ENCODE measurements at places on chromosomes 6 and 20.
A peak's percentile ranks its signal among the peaks of the same experiment; 100 is the strongest.

- DNase-seq: no peak
These were observed 177.2 kb upstream of the DTNBP1 start for GRCh38 chr6:15839969-15840541.

DNA sequence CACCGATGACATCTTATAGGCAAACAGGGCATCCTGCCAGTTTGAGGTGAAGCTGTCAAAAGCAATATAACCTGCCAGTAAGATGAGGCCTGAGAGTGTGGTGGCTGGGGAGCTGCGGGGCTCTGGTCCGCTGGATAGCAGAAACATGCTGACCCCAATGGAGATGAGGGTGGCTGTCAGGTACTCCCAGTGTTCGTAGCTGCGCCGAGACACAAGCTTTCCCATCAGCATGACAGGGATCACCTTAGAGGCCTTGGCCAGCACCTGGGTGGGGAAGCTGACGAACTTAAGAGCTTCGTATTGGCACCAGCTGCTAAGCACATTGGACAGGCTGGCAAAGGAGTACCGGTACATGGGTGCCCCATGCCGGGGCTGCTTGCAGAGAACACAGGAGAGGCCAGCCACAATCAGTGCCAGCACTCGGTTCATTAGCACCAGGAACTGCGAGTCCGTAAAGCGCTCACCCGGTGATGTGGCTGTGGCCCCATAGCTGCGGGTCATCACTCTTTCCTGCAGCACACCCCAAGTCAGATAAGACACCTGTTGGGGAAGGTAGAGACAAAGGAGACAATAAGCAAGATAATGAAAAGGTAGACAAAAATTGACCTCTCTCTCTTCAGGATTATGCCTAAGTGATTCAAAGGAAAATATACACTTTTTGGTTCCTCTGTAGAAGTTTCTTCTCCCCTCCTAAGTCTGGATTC, 2.1 kb downstream of the SLC35B2 start:
- DNase-seq: no peak

GRCh38 chr20:23159256-23159946, 73.3 kb upstream of the CD93 start:
- no peak for DNase-seq

GRCh38 chr6:8065519-8065911, 1.3 kb upstream of the BLOC1S5 start:
- peak; percentile 13 for DNase-seq

- no peak for DNase-seq
These were observed 479.7 kb upstream of the MARCKS start for GRCh38 chr6:113377362-113377942.

GRCh38 chr20:7237251-7237650, 469.8 kb downstream of the BMP2 start:
- no peak for DNase-seq

- no peak for DNase-seq
These were observed 169.7 kb downstream of the EYA4 start for GRCh38 chr6:133410638-133411435.

- DNase-seq: no peak
These were observed 2.8 kb upstream of the VSX1 start for GRCh38 chr20:25084626-25085187.

- no peak for DNase-seq
These were observed 125.5 kb upstream of the TMEM170B start for GRCh38 chr6:11412011-11412424.

- DNase-seq: no peak
These were observed 154.5 kb downstream of the MMS22L start for GRCh38 chr6:97128507-97128906.

GRCh38 chr6:163956571-163957407, 542.3 kb downstream of the QKI start:
- peak; percentile 13 for DNase-seq

GRCh38 chr20:17109307-17109706, 117.5 kb upstream of the PCSK2 start:
- DNase-seq: no peak

- no peak for DNase-seq
These were observed 1.4 kb upstream of the MAN1A1 start for GRCh38 chr6:119350952-119351372.

Measured in activated CD4-positive, alpha-beta T cell treated with anti-CD3 and anti-CD28 coated beads for 24 hours (primary cell).